ENCODE measurements at places on chromosomes 6 and 20.

DNA sequence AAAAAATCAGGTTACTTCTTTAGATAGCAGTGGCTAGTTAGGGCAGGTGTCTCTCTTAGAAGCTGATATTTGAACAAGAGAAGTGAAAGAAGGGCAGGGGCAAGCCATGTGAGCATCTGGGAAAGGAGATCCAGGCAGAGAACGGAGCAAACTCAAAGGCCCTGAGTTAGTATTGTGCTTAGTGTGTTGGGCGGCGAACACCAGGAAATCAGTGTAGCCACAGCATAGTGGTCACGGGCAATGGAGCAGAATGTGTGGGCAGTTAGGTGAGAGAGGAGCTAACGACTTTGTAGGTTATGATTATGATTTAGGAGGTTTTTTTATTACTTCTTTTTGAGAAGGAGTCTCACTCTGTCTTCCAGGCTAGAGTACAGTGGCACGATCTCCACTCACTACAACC lies 229.3 kb downstream of the TMEM242 start:
- DNase-seq, result no peak

DNA sequence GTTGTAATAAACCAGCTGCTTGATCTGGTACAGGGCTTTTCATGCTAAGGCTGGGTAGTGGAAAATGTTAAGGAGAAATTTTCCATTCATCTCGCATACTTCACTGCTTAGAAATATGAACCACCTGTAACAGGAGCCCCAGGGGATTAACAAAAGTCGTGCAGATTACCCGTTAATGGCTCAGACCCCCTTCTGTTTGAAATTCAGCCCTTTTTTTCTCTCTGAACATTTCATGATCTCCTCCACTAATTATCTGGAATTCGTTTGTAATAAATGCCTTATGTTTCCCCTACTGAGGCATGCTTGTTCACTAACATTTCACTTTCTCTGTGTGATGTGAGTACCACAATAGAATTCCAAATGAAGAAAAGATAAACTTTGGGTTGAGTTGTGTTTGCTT lies 336.4 kb upstream of the HSF2 start:
- DNase-seq, result no peak

GRCh38 chr6:149831308-149831820 lies 32.8 kb downstream of the LRP11 start:
- no peak for DNase-seq

DNA sequence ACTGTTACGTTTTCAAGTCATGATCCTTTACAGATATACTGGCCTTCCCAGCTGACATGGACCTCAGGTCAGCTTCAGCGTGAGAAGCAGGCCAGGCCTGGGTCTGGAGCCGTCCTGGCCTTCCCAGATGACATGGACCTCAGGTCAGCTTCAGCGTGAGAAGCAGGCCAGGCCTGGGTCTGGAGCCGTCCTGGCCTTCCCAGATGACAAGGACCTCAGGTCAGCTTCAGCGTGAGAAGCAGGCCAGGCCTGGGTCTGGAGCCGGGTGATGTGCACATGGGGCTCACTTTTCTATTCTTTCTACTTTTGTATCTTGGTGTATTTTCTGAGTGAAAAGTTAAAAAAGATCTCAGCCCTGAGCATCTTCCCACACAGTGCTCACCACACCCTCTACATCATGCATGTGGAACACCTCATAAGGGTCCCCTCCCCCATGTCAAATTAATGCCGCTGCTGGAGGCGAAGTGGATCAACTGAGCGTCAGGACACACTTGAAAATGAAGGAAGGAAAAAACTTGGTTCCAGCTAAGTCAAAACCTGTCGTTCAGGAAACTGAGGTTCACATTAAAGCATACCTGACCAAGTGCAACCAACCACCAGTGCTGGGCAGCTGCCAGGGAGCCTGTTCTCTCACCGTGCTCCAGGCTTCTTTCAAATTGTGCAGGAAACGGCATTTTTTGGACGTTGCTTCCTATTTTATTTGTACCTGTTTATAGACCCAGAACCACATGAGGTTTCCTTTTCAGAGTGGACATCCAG lies 32.2 kb downstream of the KIF25 start:
- no peak for DNase-seq

DNA sequence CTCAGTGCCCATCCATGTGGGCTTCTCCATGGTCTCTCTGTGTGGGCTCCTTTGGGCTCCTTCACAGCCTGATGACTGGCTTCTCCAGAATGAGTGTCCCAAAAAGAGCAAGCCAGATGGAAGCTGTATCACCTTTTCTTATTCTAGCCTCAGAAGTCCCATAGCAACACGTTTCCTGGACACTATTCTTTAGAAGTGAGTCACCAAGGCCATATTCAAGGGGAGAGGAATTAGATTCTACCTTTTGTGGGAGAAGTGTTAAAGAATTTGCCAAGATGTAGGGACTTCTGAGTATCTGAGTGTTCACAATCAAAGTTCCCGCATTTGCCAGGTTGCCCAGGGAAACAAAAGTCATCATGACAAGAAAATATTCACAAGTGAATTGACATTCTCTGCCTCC lies 20.7 kb upstream of the TBC1D22B start:
- no peak for DNase-seq

DNA sequence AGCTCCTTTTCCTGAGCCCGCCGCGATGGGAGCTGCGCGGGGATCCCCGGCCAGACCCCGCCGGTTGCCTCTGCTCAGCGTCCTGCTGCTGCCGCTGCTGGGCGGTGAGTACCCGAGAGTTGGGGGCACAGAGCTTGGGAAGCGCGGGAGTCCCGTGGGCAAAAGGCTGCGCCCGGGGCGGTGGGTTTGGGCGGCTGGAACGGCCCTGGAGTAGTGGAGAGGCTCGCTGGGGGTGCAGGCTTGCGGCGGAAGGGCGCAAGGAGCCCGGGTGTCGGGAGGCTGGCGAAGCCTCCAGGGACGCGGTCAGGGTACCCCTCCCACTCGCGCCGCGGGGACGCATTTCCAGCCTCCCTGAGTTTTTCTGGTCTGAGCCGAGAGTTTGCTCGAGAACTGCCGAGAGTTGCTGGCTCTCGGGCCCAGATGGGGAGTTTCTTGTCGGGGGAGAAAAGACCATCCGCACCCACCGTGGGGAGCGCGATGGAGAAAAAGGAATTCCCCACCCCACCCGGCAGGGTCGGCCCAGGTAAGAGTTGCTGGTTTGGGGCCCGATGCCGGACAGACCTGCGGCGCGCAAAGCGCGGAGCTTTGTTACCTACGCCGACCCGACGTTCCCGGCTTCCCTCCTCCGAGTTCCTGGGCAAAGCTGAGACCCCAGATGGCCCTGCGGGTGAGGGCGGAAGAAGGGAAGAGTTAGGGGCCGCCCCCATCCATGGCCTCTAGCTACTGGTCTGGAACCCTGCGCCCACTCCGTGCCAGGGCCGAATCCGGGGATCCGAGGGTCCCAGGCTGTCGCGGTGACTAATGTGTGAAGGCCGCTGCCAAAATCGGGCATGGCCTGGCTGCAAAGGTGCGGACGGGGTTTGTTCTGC lies 584 bp downstream of the PTK7 start:
- DNase-seq, result no peak

DNA sequence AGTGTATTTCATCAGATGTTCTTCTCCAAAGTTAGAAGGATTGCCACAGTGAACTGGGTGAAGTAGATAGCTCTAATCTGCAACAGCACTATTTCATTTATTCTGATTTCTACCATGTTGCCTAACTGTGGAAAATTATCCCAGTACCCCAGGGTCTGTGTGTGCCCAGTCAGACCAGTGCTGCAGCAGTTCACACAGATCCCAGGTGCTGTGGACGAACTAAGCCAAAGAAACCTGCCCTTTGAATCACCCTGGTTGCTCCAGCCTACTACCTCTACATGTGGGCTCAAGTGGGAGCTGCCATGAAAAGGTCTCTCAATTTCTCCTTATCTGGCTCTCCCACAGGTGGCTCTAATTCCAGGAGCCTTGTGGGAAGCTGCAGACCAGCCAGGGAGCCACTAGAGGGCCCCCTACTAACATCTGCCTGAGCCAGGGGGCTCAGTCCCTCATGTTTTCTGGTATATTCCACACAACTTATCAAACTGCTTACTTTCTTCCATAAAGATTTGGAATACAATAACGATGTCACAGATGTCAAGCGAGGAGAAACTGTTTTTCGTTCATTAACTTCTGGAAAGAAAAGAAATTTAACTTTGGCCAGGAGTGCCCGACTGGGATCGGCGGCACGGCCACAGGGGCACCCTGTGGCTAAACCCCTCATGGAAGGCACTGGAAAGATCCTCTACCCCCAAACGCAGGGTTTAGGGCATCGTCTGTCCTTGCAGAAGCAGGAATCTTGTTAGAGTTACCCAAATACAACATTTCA lies 31.6 kb upstream of the LY86 start:
- peak; percentile 30 for DNase-seq

GRCh38 chr6:21084656-21085055 lies 508.9 kb upstream of the SOX4 start:
- DNase-seq, result no peak

DNA sequence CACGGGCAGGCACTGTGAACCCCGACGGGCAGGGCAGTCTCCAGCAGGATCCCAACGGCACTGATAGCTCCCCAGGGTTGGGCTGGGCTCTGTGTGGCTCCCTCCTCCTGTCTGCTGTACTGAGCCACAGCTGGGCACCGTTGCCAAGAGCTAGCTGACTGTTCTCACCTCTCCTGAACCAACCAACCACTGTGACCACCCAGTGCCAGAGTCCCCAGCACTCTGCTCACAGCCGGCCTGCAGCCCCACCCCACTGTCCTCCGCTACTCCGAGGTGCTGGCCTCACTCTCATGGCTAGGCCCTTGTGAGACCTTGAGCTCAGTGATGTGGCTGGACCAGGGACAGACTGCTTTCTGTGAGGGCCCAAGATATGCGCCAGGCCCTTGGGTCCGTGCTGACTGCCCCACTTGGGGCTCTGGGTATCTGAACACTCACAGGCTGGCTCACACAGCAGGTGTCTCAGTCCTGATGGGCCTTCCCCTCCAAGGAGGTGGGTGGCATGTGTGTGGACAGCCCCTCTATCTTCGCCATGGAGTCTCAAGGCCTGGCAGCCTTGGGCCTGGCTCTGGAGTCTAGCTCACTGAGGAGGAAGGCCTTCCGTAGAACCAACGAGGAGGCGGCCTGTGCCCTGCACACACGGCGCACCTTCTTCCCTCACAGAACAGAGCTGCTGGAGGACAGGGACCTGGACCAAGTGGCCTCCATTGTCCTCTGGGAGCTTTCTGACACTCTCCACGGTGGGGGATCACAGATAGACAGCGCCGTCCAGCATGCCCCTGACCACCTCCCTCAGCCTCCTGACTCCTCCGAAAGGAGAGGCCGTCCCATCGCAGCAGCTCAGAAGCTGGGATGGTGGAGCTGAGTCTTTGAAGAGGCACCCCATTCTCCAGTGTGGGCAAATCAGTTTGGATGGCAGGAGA lies 53.5 kb downstream of the TCP11 start:
- DNase-seq, result no peak
